ENCODE measurements at places on chromosomes 4 and X.

DNA sequence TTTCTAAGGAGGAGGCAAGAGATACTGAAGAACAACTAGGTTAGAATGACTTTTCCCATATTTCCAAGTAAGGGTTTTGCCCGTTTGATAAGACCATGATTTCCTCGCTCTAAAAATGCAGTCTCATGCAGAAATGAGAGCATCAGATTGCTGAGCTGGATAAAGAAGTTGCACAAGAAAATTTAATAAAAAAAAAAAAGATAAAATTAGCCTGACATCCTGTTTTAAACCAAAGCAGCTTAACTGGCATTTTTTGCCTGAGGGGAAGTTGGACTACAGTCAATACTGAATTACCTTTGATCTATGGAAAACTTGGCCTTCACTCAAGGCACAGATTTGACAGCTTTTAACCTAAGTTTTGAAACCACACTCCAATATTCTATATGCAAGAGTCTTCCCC is 208.4 kb downstream of the GASK1B start:
- no peak for DNase-seq

GRCh38 chr4:24583451-24584210 is 723 bp downstream of the DHX15 start:
- DNase-seq = peak; percentile 64

DNA sequence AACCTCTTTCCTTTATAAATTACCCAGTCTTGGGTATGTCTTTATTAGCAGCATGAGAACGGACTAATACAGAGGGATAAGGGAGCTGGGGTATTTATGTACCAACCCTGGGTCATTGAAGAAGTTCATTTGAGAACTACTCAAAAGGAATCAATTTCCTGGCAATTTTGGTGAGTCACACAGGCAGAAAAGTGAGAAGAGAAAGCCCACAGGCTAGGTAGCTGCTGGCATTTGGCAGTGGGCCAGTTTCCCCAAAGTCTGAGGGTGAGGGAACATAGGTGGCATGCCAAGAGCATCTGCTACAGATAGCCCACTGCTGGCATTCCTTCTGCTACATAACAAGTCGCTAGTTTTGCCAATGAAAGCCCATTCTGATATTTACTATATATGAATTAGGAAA is 411.2 kb downstream of the MID1IP1 start:
- no peak for DNase-seq

GRCh38 chr4:52982255-52982945 is 120.3 kb downstream of the RASL11B start:
- DNase-seq = peak; percentile 75

DNA sequence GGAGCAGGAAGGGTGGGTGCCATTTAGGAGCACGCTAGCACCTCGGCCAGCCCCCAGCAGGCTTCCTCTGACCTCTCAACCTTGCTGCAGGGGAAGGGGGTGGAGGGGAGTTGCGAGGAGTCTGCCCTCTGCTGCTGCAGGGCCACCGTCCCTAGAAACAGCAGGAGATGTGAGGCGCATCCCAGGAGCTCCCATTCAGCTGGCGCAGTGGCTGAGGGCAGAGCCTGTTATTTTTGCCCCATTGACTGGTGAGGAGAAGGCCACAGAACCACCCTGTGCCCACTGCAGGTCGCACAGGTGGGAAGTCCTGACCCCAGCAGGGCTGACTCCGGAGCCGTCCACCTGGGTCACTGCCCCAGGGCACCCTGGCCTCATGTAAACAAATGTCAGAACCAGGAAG is 8.0 kb downstream of the PDE6B start:
- no peak for DNase-seq

DNA sequence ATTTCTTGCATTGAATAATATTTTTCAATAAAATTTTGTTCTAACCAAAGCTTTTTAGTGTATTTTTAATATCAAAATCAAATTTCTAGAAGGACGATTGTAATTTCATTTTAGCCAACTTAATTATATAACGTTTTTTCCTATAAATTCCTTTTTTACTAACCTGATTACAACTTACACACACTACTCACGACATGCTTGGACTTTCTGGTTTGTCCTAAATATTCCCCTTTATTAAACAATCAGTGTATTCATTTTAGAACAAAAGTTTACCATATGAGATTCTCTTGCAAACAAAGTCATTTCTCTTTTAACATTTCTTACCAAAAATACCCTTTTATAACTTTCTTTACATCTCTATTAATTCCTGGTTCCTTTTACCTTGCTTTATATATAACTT is 173.7 kb downstream of the PWWP3B start:
- DNase-seq = no peak

- DNase-seq = no peak
Observed at GRCh38 chr4:121236353-121237068, 72.4 kb upstream of the TNIP3 start.

- DNase-seq = no peak
Observed at GRCh38 chrX:133575501-133576136, 160.3 kb upstream of the GPC4 start.

Measured in HuH-7.5 (cell line).